Amygdala (tissue), 56 donors: ENCODE measurements at places on chromosomes 4 and X.

GRCh38 chr4:152398060-152398459 is 137.8 kb downstream of the FBXW7 start:
- DNase-seq = no peak

GRCh38 chr4:81622028-81622427 is 150.3 kb upstream of the RASGEF1B start:
- no peak for DNase-seq

DNA sequence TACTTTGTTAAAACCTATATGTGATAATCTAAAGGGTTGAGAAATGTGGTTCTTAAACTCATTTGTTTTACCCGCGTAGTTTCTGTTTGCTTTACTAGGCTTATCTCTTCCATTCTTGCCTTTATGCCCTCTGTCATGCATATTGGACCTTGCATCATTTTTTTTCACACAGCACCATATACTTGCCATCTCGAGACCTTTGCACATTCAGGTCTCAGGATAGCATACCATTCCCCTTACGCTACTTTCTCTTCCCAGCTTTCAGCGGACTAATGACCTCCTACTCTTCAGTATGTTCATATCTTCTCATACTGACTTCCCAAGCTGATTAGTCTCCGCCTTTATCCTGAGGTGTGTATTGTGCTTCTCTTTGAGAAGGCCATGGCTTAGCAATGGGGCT is 40.5 kb downstream of the USP38 start:
- no peak for DNase-seq

DNA sequence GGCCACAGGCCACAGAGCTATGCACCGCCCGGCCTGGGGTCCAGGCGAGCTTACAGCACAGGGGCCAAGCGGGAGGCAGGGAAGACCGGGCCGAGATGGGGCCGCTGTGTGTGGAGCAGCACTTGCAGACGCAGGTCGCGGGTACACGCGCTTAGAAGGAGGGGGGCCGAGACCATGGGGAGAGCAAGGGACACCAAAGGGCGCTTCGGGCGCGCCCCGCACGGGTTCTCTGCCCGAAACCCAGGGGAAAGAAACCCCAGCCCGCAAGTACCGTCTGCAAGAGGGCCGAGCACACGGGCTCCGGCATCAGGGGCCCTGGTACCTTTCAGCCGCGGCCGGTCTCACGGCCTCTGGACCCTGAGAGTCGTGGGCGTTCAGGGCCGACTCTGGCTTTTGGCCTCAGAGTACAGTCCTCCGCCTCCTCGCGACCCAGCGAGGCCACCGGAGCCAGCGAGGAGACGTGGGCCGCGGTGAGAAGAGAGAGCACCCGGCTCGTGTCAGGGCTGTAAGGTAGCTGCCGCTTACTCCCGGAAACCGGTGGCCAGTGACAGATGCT is 342 bp downstream of the EOLA2 start:
- DNase-seq = no peak

GRCh38 chr4:42132099-42132498 is 20.4 kb downstream of the BEND4 start:
- no peak for DNase-seq

- DNase-seq = no peak
These were observed 1695.2 kb downstream of the STIM2 start for GRCh38 chr4:28555866-28556265.

GRCh38 chr4:42363614-42364013 is 33.7 kb upstream of the SHISA3 start:
- DNase-seq = no peak

DNA sequence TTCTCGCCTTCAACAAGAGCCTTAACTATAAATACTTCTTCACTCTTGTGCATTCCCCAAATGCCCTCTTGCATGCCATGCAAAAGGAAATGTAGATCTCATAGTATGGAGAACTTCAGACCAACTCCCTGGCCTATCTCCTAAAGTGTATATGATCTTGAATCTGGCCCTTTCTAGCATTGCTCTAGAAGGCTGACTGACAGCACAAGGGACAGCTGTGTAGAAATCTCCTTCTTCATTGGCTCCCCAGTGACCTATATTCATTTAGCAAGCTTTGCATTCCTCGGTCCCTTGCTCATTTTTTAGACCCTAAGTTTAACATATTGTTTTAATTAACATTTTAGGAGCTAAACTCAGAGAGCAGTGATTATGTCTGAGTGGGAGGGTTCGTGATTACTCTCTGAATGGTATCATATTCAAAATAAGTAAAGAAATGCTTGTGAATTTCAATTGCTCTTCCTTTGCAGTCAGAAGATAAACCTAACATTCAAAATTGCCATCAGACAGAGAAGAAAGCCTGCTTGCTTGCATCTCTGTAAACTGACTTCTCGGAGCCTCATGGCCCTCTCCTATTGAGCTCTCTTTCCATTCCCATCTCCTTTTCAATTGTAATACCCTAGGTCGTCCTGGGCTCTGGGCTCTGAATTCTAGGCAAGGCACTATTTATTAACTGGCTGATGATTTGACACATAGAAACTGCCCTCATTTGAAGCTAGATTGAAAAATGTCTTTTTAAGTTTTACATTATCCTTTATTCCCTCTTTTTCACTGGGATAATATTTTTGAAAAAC is 120.3 kb upstream of the PRKG2 start:
- no peak for DNase-seq

- DNase-seq = no peak
These were observed 116.8 kb downstream of the KLHL4 start for GRCh38 chrX:87634361-87634760.

DNA sequence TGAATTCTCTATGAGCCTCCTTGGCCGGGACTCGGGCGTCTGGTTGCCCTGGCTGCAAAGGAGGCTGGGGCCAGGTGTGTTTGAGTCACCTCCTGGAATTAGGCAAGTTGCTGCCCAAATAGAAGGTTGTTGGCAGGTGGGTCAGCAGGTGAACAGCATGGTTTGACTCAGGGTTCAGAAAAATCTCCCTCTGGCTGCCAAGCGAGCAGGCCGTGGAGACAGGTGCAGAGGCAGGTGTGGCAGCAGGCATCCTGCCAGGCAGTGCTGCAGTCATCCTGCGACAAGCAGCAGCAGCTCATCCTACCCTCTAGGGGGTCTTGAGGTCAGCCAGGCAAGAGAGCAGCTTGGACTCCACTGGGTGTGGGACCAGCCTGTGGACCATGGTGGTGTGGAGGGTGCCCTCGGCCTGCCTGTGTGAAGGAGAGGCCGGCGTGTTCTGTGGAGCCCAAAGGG is 8.2 kb downstream of the MSANTD1 start:
- DNase-seq = no peak

- DNase-seq = no peak
These were observed 711.2 kb downstream of the ADGRL3 start for GRCh38 chr4:61911313-61911756.

GRCh38 chrX:39675619-39676018 is 422.1 kb downstream of the BCOR start:
- no peak for DNase-seq

DNA sequence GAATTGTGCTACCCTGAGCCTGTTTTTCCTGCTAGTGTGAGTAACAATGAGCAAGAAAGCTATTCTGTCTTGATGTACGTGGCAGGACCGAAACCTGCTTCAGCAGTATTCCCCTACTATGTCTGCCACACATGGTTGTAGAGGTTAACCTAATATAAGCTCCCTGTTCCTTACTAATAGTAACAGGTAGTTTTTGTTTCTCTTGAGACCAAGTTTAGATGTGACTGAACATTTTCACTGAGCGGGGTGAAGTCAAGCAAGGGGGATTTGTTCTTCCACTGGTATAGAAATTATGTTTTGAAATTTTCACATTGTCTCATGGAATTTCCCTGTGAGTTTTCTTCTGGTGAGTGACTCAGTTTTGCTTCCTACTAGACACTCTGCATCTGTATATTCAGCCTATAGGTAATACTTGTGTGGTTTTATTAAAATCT is 37.3 kb downstream of the RRAGB start:
- DNase-seq = no peak

- DNase-seq = no peak
These were observed 34.3 kb downstream of the ATP10D start for GRCh38 chr4:47519239-47519883.

- no peak for DNase-seq
These were observed at the start of gene HGFAC for GRCh38 chr4:3441501-3442459. HGFAC (plus strand) TSS chr4:3441968; CDS start chr4:3442002, 34 bp downstream.

DNA sequence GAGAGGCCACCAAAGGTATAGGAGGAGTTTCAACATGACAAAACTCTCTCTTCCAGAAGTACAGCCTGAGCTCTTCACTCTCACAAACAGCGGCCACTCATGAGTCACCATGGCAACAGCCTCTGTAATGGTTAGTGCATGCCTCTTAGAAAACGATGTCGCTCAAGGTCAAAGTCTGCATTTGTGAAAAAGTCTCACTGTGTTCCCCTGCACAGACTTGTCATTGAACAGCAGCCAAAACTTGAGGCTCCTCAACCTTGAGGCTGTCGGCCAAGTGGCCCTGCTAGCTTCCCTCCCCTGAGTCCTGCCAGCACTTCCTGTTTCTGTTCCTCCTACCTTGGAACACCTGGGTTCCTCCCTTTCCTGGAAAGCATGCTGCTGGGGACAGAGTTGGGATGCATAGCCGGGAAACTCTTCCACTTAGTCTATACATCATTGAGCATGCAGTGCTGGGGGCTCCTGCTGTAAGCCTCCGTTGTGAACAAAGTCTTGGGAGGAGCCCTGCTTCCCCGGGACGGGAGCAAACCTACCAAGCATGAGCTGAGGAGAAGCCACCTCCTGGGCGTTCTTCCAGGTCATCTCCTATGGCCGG is 66.6 kb downstream of the ING2 start:
- DNase-seq = no peak

DNA sequence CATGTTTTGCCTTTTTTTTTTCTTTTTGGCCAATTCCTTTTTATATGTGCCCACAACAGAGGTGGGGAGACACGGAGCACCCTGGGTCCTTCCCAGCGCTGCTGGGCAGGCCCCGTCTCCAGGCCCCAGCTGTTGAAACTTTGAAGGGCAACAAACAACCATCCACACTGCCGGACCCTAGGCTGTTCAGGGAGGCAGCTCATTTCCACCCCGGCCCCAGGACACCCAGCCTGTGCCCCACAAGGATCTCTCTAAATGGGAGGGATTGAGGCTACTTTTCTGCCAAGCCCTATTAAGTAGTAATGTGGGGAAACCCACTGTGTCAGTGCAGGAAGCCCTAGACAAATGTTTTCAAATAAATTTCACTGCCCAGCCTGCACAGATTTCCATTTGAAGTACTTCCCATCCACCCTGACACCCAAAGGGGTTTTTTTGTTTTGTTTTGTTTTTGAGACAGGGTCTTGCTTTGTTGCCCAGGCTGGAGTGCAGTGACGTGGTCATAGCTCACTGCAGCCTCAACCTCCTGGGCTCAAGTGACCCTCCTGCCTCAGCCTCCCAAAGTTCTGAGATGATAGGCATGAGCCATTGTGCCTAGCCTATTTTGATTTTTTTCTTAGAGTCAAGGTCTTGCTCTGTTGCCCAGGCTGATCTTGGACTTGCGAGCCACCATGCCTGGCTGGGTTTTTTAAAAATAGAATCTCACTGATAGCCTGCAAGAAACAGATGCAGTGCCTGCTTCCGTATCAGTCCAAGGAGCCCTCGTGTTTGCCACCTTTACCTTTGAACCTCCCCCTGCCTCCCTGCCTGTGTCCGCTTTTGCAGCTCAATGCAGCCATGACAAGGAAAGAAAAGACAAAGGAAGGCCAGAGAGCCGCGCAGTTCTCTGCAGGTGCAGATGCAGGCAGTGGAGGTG is 13.4 kb upstream of the CLCN4 start:
- no peak for DNase-seq

DNA sequence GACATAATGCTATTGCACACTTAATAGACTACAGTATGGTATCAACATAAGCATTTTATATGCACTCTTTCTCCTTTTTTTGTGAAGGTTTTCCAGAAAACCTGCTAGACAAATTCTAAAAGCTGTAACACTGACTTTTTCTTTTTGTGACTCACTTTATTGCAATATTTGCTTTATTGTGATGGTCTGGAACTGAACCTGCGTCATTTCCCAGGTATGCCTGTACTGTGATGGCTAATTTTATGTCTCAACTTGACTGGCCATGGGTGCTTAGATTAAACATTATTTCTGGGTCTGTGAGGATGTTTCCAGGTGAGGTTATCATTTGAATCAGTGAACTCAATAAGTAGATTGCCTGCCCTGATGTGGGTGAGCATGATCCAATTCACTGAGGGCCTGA is 35.5 kb upstream of the LAMP2 start:
- no peak for DNase-seq

- no peak for DNase-seq
These were observed 255.8 kb downstream of the OPHN1 start for GRCh38 chrX:68177542-68177941.

DNA sequence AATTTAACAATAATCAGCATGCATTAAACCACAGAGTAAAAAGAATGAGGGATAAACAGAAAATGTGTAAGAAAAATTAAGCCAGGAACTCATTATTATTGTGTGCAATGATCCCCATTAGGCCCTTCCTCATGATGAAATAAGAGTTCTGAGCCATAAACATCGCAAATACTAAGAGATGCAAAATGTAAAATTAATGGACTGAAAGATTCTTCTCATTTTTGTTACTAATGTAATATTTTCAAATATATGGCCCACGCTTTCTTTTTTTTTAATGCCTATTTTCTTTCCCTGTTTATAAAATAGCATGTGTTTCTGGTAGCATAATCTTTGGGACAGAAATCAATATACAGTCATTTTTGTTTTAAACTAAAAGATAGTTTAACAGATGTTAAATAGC is 281.0 kb downstream of the PDGFC start:
- DNase-seq = no peak

- no peak for DNase-seq
These were observed 47.1 kb upstream of the NPY2R start for GRCh38 chr4:155161357-155161756.

DNA sequence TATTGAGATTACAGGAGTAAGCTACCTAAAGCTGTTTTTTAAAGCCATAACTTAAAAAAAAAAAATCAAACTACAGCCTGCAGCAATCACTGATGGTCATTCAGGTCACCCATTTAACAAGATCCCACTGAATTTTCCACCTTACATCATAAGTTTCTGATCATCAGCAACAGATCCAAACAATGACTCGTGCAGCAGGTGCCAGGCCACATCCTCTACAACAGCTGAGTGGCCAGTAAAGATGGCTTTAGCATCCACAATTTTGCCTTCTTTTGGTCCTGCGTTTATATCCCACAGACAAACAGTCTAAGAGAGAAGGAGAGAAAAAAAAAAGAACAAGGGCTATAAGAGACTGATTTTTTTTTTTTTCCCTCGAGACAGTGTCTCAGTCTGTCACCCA is 16.6 kb downstream of the RBBP7 start:
- no peak for DNase-seq

DNA sequence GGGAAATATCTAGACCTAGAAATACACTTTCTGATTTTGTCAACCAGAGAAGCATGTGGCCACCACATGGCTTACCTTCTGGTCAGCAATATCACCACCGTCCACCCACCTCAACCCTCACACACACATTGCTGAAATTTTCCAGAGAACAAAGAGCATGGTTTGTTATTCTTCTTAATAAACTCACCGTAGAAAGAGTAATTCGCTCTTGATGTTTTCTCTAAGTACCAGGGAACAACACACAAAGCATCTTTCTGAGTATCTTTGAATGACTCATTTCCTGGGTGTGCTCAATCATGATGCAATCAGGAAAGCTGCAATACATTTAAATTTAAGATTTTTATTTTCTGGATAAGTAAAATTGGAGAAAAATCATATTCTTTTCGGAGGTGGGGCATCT is 24.7 kb upstream of the LRAT start:
- DNase-seq = no peak
